ENCODE measurements at places on chromosomes 1 and 21. TPM values are rescaled to one million over a fixed set of nuclear protein-coding genes. Genes with fewer than 3 reads are reported as not detected.

RAB3B gene
- 0.04 TPM for polyA plus RNA-seq

SLAMF7 gene
- 109 TPM for polyA plus RNA-seq

NUCKS1 gene
- polyA plus RNA-seq = 51.2 TPM

ST6GALNAC3 gene
- polyA plus RNA-seq = not detected

CCDC181 gene
- polyA plus RNA-seq = not detected

HAPLN2 gene
- not detected for polyA plus RNA-seq

- DNase-seq = no peak
- no peak overlapping the region for H3K4me3 ChIP-seq
- no peaks in the 10 kb centered on the region for H3K36me3 ChIP-seq
Observed at GRCh38 chr1:171868217-171868803, 27.0 kb downstream of the DNM3 start.

DNA sequence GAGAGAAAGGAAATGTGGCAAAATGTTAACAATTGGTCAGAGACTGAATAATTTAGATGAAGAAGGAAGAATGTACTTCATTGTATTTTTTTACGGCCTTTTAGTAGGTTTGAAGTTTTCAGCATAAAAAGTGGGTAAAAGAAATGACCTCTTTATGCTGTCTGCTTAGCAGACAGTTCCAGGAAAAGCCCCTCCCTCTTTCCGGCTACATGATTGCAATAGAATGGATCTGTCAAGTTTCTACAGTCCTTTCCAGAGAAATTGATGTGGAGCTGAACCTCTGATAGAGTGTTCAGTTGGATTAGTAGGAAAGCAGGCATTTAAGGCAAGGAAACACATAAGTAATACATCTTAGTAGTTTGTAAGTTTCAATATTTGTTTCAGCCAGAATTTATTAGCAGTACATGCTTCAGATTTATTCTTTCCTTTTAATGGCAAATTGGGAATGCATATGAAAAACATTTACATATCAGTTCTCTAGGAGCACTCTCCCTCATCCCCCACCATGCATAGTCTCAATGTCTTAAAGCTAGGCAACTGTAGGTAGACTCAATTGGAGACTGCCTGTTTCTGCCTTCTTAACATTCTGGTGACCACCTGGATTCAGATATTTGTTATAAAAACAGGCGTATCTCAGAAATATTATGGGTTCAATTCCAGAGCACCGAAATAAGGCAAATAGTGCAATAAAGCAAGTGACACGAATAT lies 36.4 kb downstream of the HS2ST1 start:
- no peaks in the 10 kb centered on the region for H3K36me3 ChIP-seq
- H3K4me1 ChIP-seq = no peaks in the 10 kb centered on the region
- no peak for DNase-seq
- no peaks in the 10 kb centered on the region for H3K27me3 ChIP-seq

DNA sequence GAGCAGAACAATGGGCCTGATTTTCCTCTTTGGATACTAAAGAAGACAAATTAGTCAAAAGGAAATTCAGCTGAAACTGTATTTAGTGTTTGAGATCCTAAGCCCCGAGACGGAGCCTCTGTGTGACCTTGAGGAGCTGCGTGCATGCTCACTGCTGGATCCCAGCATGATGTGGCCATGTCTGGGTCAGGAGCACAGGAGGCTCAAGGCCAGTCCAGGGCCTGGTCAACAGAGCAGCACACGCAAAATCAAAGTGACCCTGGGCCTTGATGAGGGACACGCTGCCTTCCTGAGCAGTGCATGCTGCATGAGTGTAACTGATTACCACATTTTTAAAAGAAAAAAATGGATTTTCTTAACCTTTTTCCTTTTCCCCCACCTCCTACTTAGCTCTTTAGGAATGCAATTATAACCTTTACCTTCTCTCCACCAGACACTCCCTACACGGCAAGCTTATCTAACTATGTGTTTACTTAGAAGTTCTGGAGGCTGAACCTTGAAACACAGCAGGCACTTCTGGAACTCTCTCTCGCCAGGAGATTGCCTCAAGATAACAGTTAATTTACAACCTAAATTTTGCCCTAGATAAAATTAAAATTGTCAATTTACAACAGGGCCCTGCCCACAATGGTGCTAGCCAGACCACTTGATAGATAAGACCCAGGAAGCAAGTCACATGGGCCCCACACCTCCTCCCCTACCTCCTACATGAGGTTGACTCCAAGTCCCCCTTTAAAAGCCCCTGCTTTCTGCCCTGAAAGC lies 144.6 kb downstream of the LRIG2 start:
- H3K27me3 ChIP-seq = no peaks in the 10 kb centered on the region
- DNase-seq = no peak
- no peak overlapping the region for H3K4me3 ChIP-seq
- no peak overlapping the region for H3K27ac ChIP-seq
- no peaks in the 10 kb centered on the region for H3K4me1 ChIP-seq

GRCh38 chr21:43936247-43936967 lies 71.4 kb downstream of the AGPAT3 start:
- H3K4me1 ChIP-seq = peaks cover 26% of the 10 kb centered on the region
- no peak overlapping the region for H3K4me3 ChIP-seq
- H3K36me3 ChIP-seq = peaks cover 13% of the 10 kb centered on the region
- no peak for DNase-seq

DNA sequence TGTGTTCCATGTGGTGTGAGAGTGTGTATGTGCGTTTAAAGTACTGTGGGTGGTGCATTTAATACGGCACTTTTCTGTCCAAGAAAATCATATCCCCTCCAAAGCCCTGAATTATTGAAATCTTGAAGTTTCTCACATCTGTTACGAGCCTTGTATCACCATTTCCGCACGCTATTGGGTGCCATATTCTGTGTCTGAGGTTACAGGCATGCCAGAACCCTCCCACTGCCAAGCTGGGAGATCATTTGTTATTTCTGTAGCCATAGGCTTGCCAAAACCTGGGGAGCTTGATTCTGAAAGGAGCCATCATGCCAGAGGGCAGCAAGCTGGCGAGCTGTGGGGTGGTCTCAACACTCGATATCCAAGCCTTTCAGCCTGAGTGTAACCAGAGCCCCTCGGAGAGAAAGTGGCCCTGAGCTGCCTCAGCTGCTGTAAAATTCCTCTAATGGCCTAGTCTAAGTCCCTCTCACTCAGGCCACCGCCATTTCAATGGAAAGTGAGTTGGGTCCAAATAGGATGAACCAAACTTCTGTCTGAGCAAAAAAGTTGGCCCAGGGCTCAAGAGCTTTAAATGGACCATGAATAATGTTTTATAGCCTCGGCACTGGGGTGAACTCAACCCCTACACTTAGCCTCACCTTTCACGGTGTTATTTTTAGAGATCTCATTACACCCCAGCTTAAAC lies 298.4 kb upstream of the DUSP10 start:
- H3K36me3 ChIP-seq = no peaks in the 10 kb centered on the region
- H3K27ac ChIP-seq = no peak overlapping the region
- no peaks in the 10 kb centered on the region for H3K4me1 ChIP-seq
- H3K27me3 ChIP-seq = no peaks in the 10 kb centered on the region
- no peak for DNase-seq
- H3K4me3 ChIP-seq = no peak overlapping the region

DNA sequence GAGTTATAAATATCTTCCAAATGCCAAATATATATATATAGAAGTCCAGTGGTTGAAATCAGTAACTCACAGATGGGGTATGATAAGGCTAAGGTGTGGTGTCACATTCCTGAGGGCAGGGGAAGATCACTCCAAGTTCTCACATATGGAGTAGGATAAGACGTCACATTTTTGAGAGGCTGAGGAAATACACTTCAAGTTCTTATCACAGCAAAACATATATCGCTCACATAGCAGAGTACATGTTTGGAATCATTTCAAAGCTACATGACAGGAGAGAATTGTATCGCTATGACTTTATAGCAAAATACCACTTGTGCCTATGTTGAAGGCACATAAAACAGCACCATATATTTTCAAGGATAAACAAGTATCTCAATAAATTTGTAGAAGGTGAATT lies 55.1 kb downstream of the RBM11 start:
- H3K36me3 ChIP-seq = no peaks in the 10 kb centered on the region
- H3K27me3 ChIP-seq = no peaks in the 10 kb centered on the region
- H3K27ac ChIP-seq = no peak overlapping the region
- H3K4me1 ChIP-seq = no peaks in the 10 kb centered on the region
- DNase-seq = no peak

GRCh38 chr1:25805863-25806225 lies 5.9 kb downstream of the SELENON start:
- H3K4me3 ChIP-seq = no peak overlapping the region
- no peaks in the 10 kb centered on the region for H3K27me3 ChIP-seq
- H3K27ac ChIP-seq = no peak overlapping the region
- no peaks in the 10 kb centered on the region for H3K36me3 ChIP-seq

- H3K27me3 ChIP-seq = no peaks in the 10 kb centered on the region
- no peak overlapping the region for H3K4me3 ChIP-seq
- H3K36me3 ChIP-seq = no peaks in the 10 kb centered on the region
- no peaks in the 10 kb centered on the region for H3K4me1 ChIP-seq
- DNase-seq = no peak
Observed at GRCh38 chr1:190679983-190680382, 202.3 kb upstream of the BRINP3 start.

DNA sequence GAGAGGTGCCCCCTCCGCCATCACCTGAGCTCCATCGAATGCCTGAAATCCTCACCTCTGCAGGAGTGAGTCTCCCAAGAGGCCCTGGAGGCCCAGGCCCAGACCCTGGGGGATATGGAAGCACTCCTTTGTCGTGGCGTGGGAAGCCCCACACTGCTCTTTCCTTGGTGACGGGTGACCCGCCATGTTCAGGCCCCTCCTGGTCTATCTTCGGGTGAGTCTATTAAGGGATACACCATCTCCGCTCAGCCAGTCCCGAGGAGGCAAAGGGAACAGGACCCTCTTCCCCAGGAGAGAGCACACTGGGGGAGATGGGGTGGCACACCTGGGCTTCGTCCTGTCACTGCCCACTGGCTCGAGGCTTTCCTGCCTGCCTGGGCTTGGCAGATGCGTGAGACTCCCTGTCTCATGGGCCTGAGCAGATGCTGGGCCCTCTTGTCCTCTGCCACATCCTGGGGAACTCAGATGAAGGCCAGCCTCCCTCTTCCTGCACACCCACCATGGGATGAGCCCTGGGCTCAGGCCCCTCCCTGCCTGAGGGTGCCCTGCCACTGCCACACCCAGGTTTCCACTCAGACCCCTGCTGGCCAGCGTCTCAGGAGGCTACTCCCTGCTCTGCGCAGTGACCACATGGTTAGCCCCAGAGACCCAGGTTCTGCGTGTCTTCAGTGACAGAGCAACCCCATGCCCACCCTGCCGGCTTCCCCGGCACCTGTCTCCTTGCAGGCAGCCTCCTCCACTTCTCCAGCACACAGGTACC lies 3.8 kb upstream of the NPHP4 start:
- H3K4me1 ChIP-seq = peaks cover 12% of the 10 kb centered on the region
- no peak overlapping the region for H3K27ac ChIP-seq
- no peaks in the 10 kb centered on the region for H3K27me3 ChIP-seq
- DNase-seq = no peak

DNA sequence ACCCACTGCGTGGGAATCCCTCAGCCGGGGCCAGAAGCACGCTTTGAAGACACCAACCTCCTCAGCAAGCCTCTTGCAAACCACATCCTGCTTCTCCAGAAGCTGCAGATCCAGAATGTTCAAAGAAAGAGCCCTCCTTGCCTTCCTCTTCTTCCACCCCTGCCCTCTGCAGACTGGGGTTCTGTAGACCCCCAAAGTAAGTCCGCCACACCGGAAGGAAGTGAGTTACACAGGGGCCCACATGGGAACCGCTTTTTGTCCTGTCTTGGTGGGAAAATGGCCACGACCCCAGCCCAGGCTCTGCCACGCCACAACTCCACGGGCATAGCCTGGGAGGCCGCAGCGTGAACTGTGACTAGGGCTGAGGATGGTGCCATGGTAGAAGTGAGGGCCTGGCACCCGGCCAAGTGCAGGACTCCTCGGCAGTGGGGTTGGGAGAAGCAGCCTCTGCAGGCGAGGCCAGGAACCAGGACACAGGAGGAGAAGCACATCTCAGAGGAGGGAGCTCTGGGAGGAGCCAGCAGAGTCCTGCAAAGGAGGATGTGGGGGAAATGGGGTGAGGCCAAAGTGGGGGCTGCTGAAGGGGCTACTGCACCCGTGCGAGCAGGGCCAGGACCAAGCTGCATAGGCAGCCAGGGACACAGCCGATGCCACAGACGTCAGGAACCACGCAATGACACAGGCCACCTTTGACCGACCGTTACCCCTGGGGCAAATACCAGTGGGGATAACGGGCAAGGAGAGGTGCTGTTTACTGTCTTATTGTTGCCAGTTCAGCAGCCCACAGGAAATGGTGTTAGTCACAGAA lies 30.9 kb downstream of the PDE9A start:
- H3K4me1 ChIP-seq = no peaks in the 10 kb centered on the region
- no peak for DNase-seq
- H3K27me3 ChIP-seq = no peaks in the 10 kb centered on the region
- H3K27ac ChIP-seq = no peak overlapping the region
- H3K36me3 ChIP-seq = no peaks in the 10 kb centered on the region
- H3K4me3 ChIP-seq = no peak overlapping the region

GRCh38 chr1:20367626-20368025 lies 77.0 kb downstream of the VWA5B1 start:
- H3K4me3 ChIP-seq = no peak overlapping the region
- no peak for DNase-seq
- H3K4me1 ChIP-seq = no peaks in the 10 kb centered on the region
- H3K36me3 ChIP-seq = no peaks in the 10 kb centered on the region
- no peak overlapping the region for H3K27ac ChIP-seq
- peaks cover 7% of the 10 kb centered on the region for H3K27me3 ChIP-seq

GRCh38 chr1:208336137-208336518 lies 91.9 kb upstream of the PLXNA2 start:
- H3K27ac ChIP-seq = no peak overlapping the region
- no peaks in the 10 kb centered on the region for H3K27me3 ChIP-seq
- H3K4me3 ChIP-seq = no peak overlapping the region
- DNase-seq = no peak

GRCh38 chr1:244802041-244802440 lies 33.4 kb upstream of the COX20 start:
- no peaks in the 10 kb centered on the region for H3K36me3 ChIP-seq
- no peak overlapping the region for H3K27ac ChIP-seq
- no peak overlapping the region for H3K4me3 ChIP-seq
- no peaks in the 10 kb centered on the region for H3K4me1 ChIP-seq
- no peak for DNase-seq

GRCh38 chr1:8669606-8670335 lies 147.7 kb downstream of the RERE start:
- peak overlapping the region; percentile 38 for H3K27ac ChIP-seq
- no peaks in the 10 kb centered on the region for H3K36me3 ChIP-seq
- H3K4me1 ChIP-seq = peaks cover 38% of the 10 kb centered on the region
- no peak for DNase-seq

GRCh38 chr21:23522751-23523150 lies 2084.5 kb downstream of the MRPL39 start:
- no peaks in the 10 kb centered on the region for H3K4me1 ChIP-seq
- H3K36me3 ChIP-seq = no peaks in the 10 kb centered on the region
- H3K27me3 ChIP-seq = no peaks in the 10 kb centered on the region
- no peak overlapping the region for H3K4me3 ChIP-seq
- no peak overlapping the region for H3K27ac ChIP-seq

- peak overlapping the region; percentile 24 for H3K4me3 ChIP-seq
- H3K27ac ChIP-seq = peak overlapping the region; percentile 82
- DNase-seq = no peak
- H3K36me3 ChIP-seq = peaks cover 3% of the 10 kb centered on the region
Observed at GRCh38 chr1:27438621-27439061, 46.2 kb downstream of the GPR3 start.
